ENCODE measurements at places on chromosomes 11 and 22.

DNA sequence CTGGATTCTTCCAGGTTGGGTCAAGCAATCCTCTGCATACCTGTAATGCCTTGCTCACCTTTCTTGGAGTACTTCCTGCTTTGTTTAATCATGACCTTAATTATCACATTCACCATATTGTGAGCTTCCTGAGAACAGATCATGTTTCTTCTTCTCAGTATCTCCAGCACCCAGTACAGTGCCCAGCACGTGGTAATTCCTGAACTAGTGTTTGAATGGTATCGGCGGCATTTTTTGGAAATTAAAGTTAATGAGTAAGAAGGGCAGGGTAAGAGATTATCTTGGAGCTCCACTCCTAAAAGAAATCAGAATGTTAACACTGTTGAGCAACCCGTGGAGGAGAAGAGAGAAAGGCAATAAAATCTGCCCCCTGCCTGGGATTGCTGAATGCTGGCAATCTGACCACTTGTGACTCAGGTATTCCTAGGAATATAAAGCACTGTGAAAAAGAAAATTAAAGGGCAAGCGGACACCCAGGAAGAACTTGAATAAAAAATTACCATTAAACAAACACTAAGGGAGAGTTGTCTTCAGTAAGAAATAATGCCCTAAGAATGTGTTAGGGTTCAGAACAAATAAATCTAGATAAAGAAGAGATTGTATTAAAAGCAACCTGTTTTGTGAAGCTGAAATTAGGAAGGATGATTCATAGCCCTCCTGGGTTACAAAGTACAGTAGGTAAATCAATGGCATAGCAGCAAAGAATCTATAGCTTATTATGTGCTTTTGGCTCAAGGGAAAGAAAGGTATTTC lies 92.9 kb downstream of the PDHX start:
- no peak for DNase-seq

DNA sequence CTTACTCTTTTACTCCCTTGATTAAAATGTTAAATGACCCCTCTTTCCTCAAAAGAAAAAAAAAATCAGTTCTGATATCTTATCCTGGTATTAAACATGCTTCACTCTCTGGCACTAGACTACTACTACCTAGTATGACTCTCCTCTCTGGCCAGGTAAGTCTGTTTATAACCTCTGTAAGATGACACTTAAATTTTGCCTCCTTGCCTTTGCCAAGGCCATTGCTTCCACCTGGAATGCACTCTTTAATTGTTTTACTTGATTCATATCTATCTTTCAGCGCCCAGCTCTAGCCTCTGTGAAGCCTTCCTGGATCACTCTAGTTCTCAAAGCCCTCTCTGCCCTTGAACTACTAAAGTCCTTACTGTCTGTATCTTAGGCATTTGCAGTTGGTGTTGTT lies 170.4 kb downstream of the ETS1 start:
- no peak for DNase-seq

DNA sequence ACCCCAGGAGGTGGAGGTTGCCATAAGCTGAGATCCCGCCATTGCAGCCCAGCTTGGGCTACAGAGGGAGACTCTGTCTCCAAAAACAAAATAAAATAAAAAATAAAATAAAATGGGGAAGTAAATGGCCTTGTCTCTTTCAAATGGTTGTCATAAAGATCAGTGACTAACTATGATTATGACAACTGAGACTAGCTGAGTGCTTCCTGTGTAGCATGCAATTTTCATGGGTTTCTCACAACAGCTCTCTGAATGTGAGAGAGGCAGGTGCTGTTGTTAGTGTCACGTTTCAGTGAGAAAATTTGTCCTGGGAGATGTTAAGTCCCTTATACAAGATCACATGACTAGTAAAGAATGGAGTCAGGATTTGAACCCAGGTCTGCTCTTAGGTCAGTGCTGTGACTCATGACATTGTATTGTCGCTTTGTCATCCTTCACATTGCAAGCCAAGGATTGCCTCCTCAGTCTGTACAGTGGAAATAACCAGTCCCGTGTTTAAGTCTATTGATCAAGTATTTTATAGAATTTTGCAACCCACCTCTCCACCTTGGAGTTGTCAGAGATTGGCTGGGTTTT lies 163.3 kb upstream of the CCDC90B start:
- DNase-seq, result no peak

- DNase-seq, result no peak
Observed at GRCh38 chr11:13271060-13271693, 6.4 kb upstream of the BMAL1 start.

DNA sequence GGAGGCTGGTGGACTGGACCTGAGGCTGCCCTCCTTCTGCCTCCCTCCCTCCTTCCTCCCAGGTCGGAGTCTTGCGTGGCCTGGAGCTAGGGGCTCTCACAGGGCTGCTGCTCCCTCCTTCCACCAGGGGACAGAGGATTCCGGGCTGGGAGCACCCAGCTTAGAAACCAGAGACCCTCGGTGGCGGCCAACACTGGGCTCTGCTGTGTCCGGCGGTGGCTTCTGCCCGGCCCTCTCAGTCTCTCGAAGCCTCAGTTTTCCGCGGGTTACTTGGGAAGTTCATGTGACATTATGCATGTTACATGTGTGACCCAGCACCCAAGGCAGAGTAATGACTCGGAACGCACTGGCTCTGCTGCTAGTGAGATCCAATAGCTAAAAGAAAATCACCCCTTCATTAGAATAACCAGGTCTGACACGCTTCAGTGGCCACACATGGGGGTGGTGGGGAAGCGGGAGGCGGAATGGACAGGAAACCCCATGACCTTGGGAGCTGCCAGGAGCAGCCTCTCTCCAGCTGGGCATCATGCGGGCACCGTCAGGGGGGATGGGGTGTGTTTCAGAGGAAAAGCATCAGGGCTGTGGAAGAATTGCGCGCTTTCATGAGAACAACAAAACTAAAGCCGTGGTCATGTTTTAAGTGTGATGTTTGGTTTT lies 5.9 kb upstream of the MRGPRG start:
- DNase-seq, result no peak

DNA sequence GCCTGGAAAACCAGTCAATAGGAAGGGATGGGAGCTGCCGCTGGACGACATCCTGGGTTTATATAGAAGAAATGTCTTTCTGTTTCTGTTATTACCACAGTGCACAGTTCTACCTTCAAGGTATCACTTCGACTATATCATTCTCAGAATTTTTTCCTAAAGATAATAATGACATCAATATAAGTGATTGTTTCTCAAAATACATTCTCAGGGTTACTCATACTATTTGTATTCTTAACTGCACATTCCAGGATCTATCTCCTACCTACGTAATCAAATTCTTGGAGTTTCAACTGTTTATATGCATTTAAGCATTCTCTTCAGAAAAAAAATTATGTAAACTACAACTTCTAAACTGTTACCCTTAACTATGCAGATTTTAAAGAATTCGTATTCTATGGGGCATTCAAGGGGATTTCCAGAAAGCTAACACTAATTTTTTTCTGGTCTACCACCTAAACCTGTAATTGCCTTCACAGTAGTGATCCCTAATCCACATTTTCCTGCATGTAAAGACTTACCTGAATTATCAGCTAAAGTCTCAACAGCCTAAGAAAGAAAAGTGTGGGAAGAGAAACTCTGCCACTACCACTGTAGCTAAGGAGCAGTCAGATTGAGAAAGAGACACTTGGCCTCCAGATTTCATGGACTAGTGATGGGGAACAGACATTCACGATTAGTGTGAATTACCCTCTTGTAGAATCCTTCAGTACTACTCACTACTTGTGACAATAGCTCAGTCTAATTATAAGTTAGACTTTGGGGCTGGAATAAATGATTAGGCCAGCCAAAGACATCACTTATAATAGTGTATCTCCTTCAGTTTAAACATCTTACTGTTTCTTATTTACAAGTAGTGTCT lies at the start of gene OR51B5:
Gene OR51B5, minus strand, starts transcription at position 51 of the 862 bp plus-strand sequence. Its CDS starts 0 bp downstream, at position 51.
- no peak for DNase-seq

- no peak for DNase-seq
Observed at GRCh38 chr11:102489186-102490145, 36.9 kb upstream of the TMEM123 start.

DNA sequence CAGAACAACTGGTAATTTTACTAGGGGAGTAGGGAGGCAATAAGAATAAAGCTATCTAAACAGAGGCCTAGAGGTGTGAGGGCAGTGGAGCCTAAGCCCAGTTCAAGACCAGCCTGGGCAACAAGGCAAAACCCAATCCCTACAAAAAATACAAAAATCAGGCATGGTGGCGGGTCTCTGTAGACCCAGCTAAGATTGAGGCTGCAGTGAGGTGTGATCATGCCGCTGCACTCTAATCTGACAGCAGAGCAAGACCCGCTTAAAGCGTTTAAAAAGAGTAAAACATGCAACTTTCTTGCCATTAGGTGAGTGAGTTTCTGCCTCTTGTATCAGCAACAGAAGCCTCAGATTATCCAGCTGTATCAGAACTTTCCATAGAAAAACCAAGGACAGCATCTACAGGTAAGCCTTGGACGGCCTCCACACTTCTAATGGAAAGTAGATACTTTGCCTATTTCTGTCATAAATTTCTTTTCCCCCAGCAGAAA lies 12.1 kb downstream of the TAF1D start:
- no peak for DNase-seq

- no peak for DNase-seq
Observed at GRCh38 chr11:23897453-23898286, 599.2 kb upstream of the LUZP2 start.

DNA sequence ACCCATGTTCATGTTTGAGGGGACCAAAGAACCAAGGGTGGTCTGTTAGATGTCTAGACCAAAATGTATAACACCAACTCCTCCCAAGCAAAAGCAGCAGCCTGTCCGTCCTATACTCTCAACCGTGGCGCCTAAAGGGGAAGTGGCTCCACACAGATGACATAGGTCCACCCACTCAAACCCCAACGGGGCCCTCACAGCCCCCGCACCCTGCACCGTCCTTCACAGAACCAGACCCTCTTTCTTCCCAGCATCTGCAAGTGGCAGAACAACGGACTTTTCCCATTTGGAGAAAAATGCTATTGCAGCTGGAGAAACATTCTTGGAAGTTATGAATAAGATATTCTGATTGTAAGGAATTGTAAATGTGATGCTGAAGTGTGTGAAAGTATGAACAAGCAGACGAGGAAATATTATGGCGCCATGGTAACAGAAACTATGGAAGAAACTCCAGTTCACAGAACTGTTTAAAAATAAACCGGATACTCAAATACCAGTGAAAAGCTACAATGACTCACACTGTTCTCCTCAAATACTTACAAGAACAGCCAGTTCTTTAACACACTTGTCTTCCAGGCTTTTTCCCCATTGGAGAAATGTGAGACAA lies 76.5 kb upstream of the ARFGAP3 start:
- DNase-seq, result no peak

DNA sequence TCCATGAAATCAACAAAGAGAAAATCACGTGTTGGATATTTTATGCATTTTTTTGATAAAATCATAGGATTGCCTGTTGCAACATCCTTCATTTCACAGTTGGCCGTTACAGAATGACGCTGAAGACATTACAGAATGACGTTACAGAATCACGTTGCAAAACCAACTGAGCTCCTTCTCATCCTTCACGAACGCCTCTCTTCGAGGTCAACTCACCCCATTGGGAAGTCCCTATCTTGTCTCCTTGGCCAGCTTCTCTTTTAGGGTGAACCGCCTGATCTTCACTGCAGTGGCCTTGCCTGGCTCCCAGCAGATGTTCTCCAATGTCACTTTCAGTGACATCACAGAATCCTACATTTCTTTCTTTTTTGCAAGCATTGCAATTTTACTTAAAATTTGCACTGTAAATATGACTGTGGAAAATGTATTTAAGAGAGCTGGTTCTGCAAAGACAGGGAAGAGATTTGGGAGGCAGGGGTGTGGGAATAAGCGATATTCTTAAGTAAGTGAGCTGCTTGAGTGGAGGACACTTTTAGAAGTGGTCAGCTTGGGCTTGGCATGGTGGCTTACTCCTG lies 5.1 kb downstream of the KRTAP5-7 start:
- DNase-seq, result no peak

DNA sequence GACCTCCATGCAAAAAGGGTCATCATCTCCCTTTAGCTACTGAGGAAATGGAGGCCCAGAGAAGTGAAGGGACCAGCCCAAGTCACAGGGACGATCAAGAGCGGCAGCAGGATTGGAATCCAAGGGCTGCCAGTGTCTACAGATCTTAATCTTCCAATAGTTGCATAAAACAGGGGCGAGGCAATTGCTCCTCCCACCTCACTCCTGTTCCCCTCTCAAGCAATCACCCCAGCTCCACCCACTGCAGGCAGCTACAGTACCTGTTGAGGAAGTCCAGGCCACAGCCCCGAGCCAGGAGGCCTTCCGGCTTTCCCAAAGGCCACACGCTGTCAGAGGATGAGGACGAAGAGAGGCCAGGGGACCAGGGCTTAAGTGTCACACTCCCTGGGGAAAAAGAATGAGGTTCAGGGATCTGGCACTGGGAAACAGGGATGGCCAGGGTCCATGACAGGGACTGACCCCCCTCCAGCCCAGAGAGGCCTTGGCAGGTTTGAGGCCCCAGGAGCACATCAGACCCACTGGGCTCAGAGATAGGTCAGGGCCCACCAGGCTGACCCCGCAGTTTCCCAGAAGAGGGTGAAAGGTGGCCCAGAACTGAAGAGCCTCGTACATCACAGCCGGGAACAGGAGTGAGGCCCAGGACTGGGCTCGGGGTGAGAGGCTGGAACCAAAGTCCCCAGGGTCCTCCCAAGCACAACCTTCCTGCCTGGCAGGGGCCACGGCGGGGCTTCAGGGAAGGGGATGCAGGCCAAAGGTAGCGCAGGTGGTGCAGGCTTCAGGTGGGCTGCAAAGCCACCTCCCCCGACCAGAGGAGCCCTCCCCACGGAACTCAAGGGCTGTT lies 16.4 kb upstream of the MFNG start:
- DNase-seq, result no peak

- no peak for DNase-seq
Observed at GRCh38 chr11:116657842-116658825, 114.7 kb downstream of the BUD13 start.

GRCh38 chr11:108340973-108341372 lies 118.1 kb downstream of the ATM start:
- no peak for DNase-seq

DNA sequence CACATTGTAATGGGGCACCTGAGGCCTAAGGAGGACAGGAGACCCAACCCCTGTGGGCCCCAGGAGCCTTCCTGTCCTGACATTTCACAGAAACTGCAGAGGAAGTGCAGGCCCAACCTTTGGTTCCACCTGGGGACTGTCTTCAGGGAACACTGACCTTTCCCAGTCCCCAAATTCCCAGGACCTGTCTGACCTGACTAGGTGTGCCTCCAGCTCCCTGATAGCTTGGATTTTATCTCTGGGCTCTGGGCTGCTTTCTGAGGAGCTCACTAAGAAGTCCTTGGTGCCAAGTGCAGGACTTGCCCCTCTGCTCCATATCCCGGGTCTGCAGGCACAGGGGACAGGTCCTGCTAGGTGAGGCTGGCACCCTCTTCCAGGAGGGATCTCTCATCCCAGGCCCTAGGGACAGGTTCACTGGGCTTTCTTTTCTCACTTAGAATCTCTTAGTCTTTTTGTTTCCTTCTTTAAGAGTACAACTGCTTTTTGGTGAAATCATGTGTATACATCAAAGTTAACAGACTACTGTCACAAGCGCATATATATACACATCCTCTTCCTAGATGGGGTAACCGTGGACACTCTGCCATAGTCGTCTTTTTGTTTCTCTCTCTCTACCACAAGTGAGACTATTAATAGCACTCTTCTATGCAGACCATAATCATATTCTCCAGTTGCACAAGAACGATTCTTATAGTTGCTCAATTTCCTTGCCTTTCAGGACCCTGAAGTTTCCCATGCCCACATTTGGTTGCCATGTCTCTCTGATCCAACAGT lies 72.0 kb upstream of the IGLL5 start:
- DNase-seq, result no peak

GRCh38 chr11:121894581-121894980 lies 221.4 kb downstream of the BLID start:
- no peak for DNase-seq

Data from activated CD8-positive, alpha-beta memory T cell treated with anti-CD3 and anti-CD28 coated beads for 1 hour (primary cell).